Stimulated activated CD8-positive, alpha-beta memory T cell treated with anti-CD3 and anti-CD28 coated beads, Interleukin-7, amount 100 ng/mL, for 1 hour (primary cell): ENCODE measurements at places on chromosomes 16 and 17.

DNA sequence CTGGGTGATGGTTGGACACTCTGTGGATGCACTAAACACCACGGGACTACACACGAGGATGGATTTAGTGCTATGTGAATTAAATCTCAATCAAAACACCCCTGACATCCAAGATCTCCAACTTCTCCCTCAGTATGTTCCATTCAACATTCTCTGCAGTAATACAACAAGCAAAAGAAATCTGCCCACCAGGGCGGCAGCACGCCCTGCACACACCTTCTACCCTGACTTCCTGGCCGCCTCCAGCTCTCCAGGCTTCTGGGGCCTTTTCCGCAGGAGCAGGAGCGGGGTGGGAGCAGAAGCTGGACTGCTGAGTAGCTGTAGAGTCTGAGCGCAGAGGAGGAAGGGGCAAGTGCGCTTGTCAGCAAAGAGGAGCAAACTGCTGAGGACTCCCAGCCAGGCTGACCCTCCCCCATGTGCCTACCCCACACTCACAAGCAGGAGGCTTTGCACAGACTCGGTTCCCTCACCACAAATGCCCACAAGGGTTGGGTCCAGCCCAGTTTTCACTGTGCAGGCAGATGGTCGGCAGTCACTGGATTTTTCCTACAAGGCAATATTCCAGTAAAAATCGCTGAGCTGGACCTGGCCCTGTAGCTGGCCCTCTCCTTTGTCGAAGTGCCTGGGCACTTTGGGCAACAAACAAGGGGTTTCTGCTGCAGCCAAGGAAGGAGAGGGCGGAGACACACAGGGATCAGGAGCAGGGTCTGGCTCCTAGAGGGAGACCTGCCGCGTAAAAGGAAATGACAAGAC lies 22.8 kb downstream of the ZDHHC7 start:
- no peak for DNase-seq

GRCh38 chr16:66849021-66849420 lies 4.8 kb downstream of the CA7 start:
- no peak for DNase-seq

GRCh38 chr17:80793851-80794267 lies 197.8 kb upstream of the CHMP6 start:
- no peak for DNase-seq

- DNase-seq, result no peak
Observed at GRCh38 chr16:1938316-1938715, 4.7 kb downstream of the MSRB1 start.

GRCh38 chr17:7750321-7750821 lies 32.8 kb downstream of the DNAH2 start:
- no peak for DNase-seq

- DNase-seq, result no peak
Observed at GRCh38 chr16:55376045-55376444, 52.0 kb downstream of the IRX6 start.

- no peak for DNase-seq
Observed at GRCh38 chr17:38730526-38731379, 612 bp downstream of the CISD3 start.

DNA sequence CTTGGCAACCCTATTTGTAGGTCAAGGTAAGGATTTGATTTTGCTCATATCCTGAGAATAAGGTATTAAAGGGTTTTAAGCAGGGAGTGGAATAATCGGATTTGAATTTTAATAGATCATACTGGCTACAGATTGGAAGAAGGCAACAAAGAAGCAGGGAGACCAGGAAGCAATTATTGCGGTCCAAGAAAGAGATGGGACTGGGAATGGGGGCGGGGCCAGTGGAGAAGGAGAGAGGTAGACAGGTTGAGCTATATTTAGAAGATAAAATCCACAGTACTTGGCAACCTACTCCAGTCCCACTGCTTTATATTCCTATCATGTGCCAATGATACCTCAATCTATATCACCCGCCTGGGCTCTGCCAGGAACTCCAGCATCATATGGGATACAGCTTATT lies 5.8 kb upstream of the NOL11 start:
- DNase-seq, result no peak

- DNase-seq, result no peak
Observed at GRCh38 chr17:40582328-40582901, 17.1 kb upstream of the CCR7 start.

DNA sequence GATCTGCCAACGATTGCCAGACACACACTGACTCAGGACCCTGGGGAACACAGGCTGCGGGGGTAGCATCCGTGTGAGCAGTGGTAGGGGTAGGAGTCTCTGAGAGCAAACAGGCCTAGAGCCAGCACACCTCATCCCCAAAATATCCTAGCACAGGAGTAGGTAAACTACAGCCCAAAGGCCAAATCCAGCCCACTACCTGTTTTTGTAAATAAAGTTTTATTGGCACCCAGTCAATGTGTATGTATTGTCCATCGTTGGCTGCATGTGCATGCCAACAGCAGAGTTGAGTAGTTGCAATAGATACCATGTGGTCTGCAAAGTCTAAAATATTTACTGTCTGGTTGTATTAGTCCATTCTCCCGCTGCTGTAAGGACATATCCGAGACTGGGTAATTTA lies 55.5 kb upstream of the GPRC5B start:
- DNase-seq, result no peak

DNA sequence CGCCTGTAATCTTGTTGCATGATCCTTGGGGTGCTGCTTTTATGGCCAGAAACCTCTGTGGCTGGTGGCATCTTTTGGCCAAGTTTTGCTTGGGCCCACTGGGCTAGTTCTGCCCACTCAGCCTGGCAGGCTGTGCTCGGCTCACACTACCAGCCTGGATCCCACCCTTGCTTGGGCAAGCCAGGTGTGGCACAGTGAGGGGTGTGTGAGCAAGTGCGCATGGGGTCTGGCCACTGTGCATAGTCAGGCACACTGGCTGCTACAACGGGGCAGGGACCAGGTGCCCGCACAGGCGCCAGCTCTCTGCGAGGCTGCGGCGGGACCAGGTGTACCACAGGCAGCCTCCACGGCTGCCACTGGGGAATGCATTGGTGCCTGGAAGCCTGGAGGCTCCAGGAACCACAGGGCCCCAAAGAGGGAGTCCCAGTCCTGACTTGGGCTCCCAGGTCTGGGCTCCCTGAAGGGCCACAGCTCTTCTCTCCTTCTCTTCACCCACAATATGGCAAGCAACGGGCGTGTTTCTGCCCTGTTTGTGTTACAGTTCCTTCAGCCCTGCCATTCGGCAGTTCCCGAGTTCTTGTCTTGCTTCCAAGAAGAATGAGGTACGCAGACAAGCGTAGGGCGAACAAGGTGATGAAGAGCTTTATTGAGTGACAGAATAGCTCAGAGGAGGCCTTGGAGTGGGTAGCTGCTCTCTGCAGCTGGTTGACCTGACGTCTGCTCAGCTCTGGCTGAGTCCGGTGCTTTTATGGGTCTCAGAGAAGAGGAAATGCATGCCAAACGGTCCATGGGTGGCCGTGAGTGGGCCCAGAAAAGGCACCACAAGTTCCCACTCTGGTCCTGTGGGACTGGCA lies 26.7 kb upstream of the PRM1 start:
- DNase-seq, result no peak

GRCh38 chr16:86384263-86384649 lies 126.1 kb upstream of the FOXF1 start:
- no peak for DNase-seq

GRCh38 chr16:76278086-76278485 lies 885 bp downstream of the CNTNAP4 start:
- no peak for DNase-seq

DNA sequence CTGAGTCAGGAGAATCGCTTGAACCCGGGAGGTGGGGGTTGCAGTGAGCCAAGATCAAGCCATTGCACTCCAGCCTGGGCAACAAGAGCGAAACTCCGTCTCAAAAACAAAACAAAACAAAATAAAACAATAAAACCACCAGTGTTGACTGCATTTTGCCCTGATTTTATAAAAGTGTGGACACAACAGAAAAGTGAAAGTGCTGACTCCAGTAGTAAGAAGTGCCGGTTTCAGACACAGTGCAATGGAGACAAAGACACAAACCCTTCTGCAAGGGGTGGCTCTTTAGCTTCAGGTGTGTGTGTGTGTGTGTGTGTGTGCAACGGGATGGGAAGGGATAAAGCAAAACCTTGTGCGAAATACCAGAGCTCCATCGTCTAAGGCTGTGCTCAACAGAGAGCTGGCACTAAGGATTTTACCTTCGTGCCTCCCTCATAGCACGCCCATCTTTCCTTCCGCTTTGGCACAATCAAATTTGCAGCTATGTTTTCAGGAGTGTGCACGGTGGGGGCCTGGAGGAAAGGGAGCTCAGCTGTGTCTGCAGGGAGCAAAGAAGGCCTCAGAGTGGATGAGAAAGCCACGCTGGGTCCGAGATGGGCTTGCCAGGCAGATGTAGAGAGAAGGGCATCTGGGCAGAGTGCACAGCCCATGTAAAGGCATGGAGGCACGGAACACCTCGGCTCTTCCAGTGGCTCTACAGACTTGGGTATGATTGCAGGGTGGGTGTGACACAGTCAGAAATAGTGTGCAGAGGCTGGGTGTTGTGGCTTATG lies 15.5 kb downstream of the MXRA7 start:
- DNase-seq, result no peak

DNA sequence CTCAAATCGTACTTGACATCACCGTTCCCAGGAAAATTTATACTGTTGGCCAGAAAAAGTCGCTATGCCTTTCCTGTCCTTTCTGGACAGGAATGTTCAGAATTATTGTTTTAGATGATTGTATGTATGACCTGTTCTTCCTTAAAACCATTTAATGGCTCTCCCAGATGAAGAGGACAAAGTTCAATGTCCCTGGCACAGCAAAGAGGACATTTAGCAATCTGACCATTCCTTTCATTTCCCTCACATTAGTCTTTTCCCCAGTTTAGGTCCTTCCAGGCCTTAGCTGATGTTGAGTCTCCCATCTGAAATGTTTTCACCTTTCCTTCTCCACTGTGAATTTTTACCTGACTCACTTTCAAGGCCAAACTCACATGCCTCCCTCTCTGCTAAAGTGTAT lies 938.9 kb downstream of the CDH11 start:
- DNase-seq, result no peak

GRCh38 chr16:56539656-56540055 lies 19.8 kb upstream of the BBS2 start:
- DNase-seq, result no peak

DNA sequence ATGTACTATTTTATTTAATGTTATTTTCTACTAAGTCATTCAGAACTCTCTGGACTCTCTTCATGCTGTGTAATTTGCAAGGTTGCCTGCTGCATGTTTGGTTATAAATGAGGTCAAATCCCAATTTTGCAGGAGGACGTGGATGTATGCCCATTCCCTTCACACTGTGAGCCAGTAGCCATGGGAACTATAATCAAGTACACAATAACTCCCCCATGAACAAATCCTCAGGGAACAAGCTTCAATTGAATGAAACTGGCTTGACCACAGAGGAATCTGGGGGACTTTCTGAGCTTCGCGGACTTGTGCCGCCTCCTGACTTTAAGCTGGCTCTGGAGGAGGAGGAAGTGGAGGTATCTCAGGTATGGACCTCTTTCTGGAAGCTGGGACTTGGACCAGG lies 14.6 kb upstream of the KCTD13 start:
- no peak for DNase-seq

GRCh38 chr16:31439519-31439918 lies 3.1 kb downstream of the ZNF843 start:
- no peak for DNase-seq

DNA sequence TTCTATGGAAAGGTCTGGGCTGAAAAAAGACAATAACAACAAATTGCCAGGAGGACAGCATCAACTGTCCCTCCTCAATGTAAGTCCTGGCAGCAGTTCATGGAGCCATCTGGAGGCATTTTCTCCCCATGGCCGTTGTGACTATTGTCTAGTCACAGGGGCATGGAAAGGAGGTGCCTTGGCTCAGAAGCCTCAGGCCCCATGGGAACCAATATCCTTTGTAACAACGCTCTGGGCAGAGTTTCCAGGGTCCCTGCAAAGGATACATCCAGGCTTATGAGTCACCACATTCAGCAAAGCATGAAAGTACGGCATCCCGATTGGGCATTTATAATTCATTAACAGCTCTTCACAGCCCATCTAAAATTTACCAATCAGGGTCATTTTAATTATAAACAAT lies 85.2 kb downstream of the GLG1 start:
- DNase-seq, result no peak
